Esophagus squamous epithelium (tissue), 5 donors: ENCODE measurements at places on chromosomes 1 and 21.

DNA sequence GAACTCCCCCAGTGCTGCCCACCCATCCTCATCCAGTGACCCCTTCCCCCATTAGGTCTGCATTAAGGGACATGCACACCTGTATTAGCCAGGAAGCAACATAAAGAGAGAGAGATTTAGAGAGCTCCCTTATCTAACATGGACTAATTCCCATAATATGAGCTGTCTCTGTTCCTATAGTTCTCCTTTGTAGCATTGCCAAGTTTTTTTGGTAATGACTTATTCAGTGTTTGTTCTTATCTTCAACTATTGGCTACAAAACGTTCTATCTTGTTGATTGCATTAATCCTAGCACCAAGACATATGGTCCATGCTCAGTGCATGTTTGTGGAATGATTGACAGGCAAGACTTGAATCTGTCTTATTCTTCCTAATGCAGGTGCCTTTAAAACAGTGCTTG is 264.0 kb downstream of the ADGRL2 start:
- no peak for DNase-seq

DNA sequence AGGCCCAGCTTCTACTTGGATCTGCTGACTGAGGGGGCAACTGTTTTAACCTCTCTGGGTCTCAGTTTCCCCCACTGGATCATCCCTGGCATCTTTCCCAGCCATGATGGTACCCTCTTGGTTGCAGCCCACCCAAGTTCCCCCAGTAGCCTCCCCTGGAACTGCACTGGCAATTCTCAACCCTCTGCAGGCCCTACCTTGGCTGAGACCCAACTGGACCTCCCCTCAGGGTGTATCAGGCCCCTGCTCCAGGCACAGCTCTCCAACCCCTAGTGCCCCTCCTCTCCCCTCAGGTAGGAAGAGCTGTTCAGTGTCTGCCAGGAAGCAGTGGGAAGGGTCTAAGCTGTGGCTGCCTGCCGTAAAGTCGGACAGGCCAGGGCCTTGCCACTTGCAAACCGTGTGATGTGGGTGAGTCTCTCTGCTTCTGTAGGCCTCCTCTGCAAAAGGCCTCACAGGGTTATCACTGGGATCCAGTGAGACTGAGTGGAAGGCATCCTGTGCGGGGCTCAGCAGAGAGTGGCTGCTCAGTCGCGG is 32.1 kb downstream of the RHBG start:
- DNase-seq, result no peak

GRCh38 chr1:23081376-23081775 is 62.1 kb downstream of the KDM1A start:
- no peak for DNase-seq

- no peak for DNase-seq
These were observed 248.6 kb downstream of the TBX15 start for GRCh38 chr1:118739501-118739900.

DNA sequence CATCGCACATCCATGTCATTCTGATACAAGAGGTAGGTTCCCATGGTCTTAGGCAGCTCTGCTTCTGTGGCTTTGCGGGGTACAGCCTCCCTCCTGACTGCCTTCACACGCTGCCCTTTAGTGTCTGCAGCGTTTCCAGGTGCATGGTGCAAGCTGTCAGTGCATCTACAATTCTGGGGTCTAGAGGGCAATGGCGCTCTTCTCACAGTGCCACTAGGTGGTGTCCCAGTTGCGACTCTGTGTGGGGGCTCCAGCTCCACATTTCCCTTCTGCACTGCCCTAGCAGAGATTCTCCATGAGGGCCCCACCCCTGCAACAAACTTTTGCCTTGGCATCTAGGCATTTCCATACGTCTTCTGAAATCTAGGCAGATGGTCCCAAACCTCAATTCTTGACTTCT is 138.2 kb upstream of the BRINP3 start:
- no peak for DNase-seq

DNA sequence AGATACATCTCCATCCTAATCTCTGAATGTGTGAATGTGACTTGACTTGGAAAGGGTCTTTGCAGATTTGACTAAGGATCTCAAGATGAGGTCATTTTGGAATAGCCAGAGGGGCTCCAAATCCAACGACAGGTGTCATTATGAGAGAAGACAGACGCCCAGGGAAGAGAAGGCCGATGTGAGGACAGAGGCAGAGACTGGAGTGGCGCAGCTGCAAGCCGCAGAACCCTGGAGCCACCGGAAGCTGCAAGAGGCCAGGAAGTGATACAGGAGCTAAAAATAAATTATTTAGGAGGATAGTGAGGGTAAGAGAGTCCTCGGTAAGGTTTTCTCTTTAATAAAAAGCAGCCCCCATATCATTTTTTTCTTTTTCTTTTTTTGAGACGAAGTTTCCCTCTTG is 9.7 kb upstream of the AADACL4 start:
- DNase-seq, result no peak

DNA sequence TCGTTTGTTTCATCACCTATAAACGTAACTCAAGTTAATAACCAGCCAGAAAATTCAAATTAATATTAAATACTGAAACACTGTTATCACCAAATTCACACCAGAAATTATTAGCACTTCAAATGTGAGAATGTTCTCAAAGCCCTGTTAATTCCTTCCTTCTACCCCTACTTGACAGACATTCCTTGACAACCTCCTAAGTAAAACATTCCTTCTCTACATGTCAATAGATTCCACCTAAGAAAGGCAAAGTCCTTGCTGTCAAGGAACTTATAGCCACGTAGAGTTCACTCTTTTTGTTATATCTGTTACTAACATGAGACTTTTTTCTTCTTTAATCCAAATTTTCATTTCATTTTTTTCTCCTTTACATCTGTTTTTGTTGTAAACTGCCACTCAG is 441.5 kb downstream of the SMYD3 start:
- no peak for DNase-seq

- no peak for DNase-seq
These were observed 49.7 kb upstream of the GFI1 start for GRCh38 chr1:92536211-92536979.

DNA sequence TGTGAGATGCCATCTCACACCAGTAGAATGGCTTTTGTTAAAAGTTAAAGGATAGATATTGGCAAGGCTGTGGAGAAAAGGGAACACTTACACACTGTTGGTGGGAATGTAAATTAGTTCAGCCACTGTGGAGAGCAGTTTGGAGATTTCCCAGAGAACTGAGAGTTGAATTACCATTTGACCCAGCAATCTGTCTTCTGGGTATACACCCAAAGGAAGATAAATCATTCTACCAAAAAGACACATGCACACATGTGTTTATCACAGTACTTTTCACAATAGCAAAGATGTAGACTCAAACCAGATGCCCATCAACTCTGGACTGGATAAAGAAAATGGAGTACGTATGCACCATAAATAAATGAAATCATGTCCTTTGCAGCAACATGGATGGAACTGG is 88.6 kb upstream of the LRRC8D start:
- DNase-seq, result no peak

- DNase-seq, result no peak
These were observed 46.1 kb upstream of the MTF2 start for GRCh38 chr1:93033029-93033428.

- DNase-seq, result no peak
These were observed 14.8 kb downstream of the LHX4 start for GRCh38 chr1:180244840-180245239.

DNA sequence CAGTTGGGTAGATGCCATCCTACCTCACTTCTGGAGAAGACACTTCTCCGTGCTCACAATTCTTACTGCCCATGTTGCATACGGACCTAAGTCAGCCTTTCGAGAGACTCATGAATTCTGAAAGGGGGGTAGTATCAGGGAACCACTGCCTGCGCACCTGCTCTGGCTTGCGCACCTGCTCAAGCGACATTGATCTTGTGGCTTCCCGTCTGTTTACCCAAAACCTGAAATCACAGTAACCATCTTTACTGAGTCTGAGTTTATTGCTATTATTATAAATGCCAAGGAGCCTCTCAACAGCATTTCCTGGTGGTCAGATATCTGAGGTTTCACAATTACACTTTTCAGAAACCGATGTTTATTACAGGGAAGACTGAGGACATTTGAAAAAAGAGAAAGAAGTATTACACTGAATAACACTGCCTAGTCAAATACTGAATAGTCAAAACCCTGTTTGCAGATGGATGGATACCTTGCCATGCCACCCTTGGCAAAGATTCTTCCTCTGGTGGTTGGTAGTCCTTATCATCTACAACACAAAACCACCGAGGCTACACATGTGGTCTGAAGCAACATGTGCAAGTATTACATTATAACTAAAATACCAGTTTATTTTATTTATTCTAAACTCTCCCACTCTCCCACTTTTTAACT is 208.7 kb downstream of the SIPA1L2 start:
- no peak for DNase-seq

GRCh38 chr1:57850176-57850940 is 426.5 kb upstream of the DAB1 start:
- DNase-seq, result no peak

DNA sequence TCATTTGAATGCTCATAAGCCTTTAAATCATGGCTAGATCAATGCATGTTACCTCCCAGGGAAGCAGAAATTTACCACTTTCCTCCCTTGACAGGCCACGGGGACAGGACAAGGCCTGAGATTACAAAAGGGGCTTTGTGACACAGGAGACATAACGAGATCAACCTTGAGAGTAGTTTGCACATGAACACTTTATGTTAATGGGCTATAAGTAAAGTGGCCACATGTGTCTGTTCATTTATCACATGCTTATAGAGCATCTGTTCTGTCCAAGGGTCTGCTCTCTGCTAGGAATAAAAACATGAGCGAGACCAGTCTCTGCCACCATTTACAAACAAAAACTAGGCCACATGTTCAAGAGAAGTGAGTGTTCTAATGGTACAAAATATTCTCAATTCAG is 144.1 kb upstream of the C8B start:
- DNase-seq, result no peak

GRCh38 chr1:59696421-59697115 is 118.2 kb upstream of the HOOK1 start:
- DNase-seq, result no peak
